ENCODE measurements at places on chromosomes 16 and 17. TPM values are rescaled to one million over a fixed set of nuclear protein-coding genes. Genes with fewer than 3 reads are reported as not detected.

The PRDM7 gene
- not detected for total RNA-seq

The ZG16B gene
- 0.85 TPM for total RNA-seq

The CNTNAP1 gene
- total RNA-seq: 0.76 TPM

The ADCY9 gene
- total RNA-seq: 1.3 TPM

- no peak overlapping the region for H3K27ac ChIP-seq
- DNase-seq: no peak
- H3K27me3 ChIP-seq: no peaks in the 10 kb centered on the region
Measured at GRCh38 chr16:9610727-9611126, 519.3 kb downstream of the HAPSTR1 start.

- H3K27ac ChIP-seq: peak within 1 kb of the TSS; percentile 90
- peaks cover 36% of the 10 kb centered on the region for H3K36me3 ChIP-seq
- no peak for DNase-seq
- peak within 1 kb of the TSS; percentile 72 for H3K4me3 ChIP-seq
Measured at GRCh38 chr17:7219812-7220592, at the start of the genes ACADVL and DLG4. TSS of gene ACADVL (plus strand) at chr17:7219938. CDS start at chr17:7219985, 47 bp downstream. TSS of gene DLG4 (minus strand) at chr17:7219836.

GRCh38 chr17:14409292-14409691, 108.4 kb downstream of the HS3ST3B1 start:
- peaks cover 1% of the 10 kb centered on the region for H3K4me1 ChIP-seq
- no peaks in the 10 kb centered on the region for H3K27me3 ChIP-seq
- DNase-seq: no peak
- H3K27ac ChIP-seq: no peak overlapping the region

DNA sequence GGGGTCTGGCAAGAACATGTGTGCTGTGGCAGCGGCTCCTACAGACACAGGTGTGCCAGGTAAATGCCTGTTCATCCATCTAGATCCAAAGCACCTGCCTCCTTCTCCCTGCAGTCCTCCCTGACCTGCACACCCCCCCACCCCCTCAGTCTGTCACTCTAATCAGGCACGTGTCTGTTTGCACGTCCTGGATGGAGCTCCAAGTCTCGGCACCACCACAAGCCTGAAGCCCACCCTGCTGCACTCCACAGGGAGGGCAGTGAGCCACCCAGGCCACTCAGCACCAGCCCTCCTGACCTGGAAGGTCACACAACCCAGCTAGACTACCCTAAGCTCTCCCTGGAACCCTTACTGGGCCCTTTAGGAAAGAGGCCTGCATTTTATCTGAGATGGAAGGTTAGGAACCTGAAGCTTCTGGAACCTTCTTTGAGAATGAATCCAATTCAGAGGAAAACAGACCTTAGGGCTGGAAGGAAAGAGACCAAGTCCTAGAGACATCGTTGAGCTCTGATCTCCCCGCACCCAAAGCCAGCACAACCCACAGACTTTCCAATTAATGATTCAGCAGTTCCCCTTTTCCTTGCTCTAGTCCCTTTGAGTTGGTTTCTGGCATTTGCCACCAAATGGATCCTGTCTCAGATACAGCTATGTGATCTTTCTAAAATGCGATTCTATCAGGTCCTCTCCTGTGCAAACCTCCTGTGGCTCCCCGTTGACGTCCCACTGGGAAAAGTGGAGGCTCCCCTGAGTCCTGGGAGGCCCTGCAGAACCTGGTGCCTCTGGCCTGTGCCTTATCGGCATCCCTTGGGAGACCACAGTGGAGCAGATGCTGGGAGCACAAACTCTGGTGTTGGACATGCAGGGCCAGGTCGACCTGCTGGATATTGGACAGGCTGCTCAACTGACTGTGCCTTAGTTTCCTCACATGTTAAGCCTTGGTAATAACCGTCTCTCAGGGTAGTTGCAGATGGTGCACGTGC, 67.9 kb downstream of the PRMT7 start:
- H3K36me3 ChIP-seq: no peaks in the 10 kb centered on the region
- H3K4me3 ChIP-seq: peak overlapping the region; percentile 39
- no peak for DNase-seq
- no peaks in the 10 kb centered on the region for H3K27me3 ChIP-seq

- H3K27me3 ChIP-seq: peaks cover 5% of the 10 kb centered on the region
- H3K36me3 ChIP-seq: no peaks in the 10 kb centered on the region
- DNase-seq: no peak
- no peaks in the 10 kb centered on the region for H3K4me1 ChIP-seq
- no peak overlapping the region for H3K4me3 ChIP-seq
Measured at GRCh38 chr16:66322174-66322573, 44.3 kb upstream of the CDH5 start.

- H3K27ac ChIP-seq: no peak overlapping the region
- no peak for DNase-seq
- H3K27me3 ChIP-seq: no peaks in the 10 kb centered on the region
- H3K4me1 ChIP-seq: no peaks in the 10 kb centered on the region
- no peak overlapping the region for H3K4me3 ChIP-seq
Measured at GRCh38 chr17:59730268-59730834, 22.9 kb downstream of the VMP1 start.

GRCh38 chr16:17578981-17579874, 108.5 kb upstream of the XYLT1 start:
- no peaks in the 10 kb centered on the region for H3K36me3 ChIP-seq
- H3K27ac ChIP-seq: no peak overlapping the region
- H3K4me3 ChIP-seq: no peak overlapping the region
- DNase-seq: peak; percentile 75
- H3K4me1 ChIP-seq: no peaks in the 10 kb centered on the region

DNA sequence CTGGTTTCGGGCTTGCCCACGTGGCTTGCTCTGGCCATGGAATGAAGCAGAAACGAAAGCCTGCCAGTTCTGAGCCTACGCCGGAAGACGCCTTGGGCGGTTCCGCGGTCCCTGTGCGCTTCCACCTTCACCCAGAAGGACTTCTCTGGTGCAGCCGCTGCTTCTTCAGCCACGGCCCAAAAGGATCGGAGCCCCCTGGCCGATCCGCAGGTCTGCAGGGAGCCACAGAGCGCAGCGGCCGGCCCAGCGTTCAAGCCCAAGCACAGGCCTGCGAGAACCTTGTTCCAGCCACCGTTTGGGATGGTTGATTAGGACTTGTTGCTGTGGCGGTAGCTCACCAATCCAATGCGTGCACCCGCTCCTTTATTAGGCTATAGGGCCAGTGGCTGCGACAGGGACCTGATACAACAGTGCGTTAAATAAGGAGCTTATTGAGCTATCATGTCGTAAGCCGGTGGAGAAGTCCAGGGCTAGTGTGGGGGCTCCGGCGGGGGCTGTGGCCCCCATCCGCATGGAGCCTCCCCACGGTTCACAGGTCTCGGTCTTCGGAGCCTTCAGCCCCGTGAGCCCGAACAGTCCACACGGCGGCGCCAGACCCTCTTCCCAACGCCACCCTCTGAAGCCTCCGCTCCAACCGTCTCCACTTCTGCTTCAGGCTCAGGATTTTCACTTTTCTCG, 10.2 kb upstream of the MPP2 start:
- DNase-seq: no peak
- no peaks in the 10 kb centered on the region for H3K36me3 ChIP-seq
- H3K27ac ChIP-seq: no peak overlapping the region
- H3K4me3 ChIP-seq: peak overlapping the region; percentile 38
- H3K27me3 ChIP-seq: peaks cover 38% of the 10 kb centered on the region
- H3K4me1 ChIP-seq: no peaks in the 10 kb centered on the region

GRCh38 chr17:17058304-17058703, 16.0 kb downstream of the MPRIP start:
- peaks cover 22% of the 10 kb centered on the region for H3K36me3 ChIP-seq
- peaks cover 4% of the 10 kb centered on the region for H3K4me1 ChIP-seq
- H3K27ac ChIP-seq: no peak overlapping the region
- H3K4me3 ChIP-seq: no peak overlapping the region
- H3K27me3 ChIP-seq: no peaks in the 10 kb centered on the region
